GM10248 (cell line): ENCODE measurements at places on chromosomes 6 and 20.

DNA sequence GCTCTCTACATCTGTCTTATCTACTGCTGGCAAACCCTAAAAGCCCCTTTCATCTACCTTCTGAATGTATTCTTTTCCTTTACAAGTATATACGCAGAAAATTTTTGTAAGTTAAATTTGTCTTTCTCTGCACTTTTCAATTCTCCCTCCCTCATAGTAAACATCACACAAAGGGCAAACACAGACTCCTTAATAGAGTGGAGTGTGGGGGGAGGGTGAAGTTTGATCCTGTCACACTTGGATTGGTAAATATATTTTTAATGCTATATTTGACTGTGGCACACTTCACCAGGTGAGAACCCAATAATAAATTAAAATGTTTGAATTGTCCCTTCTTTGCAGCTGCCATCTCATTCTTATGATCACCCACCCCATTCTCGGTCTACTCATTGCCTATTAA, 33.2 kb upstream of the PAQR8 start:
- DNase-seq: no peak

DNA sequence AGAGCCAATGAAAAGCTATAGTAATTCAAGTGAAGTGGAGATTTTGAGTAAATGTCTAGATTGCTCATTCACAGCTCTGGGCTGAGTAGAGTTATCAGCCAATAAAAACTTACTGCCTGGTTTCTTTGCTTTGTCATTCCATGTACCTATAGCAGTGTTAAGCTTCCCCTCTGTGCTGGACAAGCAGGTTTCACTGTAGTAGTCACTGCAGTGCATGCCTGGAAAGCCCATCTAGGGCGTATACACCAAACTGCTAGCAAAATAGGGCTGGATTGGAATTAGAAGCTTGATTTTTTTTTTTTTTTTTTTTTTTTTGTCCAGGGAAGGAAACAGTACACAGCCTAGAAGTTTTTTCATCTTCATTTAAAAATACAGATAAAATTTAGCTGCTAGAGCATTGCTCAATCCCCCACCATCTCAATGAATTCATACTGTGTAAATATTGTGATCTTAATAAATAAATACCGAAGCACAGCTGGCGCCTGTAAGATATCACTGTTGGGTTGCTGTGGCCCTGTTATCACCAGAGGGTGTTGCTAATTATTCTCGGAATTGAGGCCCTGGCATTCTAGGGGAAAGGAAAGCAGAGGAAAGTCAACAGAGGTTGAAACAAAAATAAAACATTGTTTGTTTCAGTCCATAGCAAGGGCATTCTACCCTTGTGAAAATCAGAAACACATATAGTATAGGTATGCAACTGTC, 968.5 kb upstream of the GJE1 start:
- DNase-seq: no peak

GRCh38 chr20:10428008-10428407, 6.0 kb downstream of the MKKS start:
- DNase-seq: no peak

GRCh38 chr6:128276311-128276710, 244.1 kb downstream of the PTPRK start:
- DNase-seq: no peak

DNA sequence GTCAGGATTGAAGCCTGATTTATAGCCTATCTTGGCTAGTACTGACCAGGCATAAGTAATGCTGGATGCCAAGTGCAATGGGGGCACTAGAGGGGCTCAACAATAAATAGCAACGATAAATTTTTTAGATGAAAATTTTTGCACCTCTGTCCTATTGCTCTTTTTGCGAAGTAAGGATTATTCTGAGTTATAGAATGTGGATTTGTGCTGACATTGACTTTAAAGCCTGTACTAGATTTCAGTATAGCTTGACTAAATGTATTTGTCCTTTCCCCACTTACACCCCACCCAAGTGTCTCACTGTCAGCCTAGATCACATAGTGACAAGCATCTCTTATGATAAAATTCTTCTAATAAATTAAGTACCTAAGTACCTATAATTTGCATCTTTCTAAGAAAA, 757.0 kb downstream of the GRIK2 start:
- DNase-seq: no peak

- peak; percentile 60 for DNase-seq
Measured at GRCh38 chr6:33000055-33000454, 9.3 kb downstream of the HLA-DOA start.

DNA sequence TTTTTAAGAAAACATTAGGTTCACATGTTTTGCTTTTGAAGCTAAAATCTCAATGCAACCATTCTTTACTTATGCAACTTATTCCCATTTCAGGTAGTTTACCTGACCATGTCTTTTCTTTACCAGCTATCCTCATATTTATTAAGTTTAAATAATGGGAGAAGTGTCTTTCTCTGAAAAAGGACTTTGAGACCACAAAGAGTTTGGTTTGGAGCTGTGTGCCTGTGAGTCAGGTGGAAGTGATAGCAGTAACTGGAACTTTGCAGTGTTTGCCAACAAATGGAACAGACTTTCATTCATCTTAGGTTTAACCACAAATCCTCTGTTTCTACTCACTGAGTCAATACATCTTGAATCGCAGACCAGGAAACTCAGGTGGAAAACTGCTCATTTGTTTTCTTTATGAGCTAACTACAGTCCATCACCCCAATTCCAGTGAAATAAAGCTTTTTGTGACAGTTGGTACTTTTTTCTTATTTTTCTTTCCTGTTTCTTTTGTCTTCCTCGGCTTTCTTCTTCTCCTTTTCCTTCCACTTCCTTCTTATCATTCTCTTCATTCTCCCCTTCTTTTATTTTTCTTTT, 148.3 kb upstream of the RIN2 start:
- no peak for DNase-seq

- DNase-seq: no peak
Measured at GRCh38 chr6:17966451-17966850, 21.0 kb downstream of the KIF13A start.

DNA sequence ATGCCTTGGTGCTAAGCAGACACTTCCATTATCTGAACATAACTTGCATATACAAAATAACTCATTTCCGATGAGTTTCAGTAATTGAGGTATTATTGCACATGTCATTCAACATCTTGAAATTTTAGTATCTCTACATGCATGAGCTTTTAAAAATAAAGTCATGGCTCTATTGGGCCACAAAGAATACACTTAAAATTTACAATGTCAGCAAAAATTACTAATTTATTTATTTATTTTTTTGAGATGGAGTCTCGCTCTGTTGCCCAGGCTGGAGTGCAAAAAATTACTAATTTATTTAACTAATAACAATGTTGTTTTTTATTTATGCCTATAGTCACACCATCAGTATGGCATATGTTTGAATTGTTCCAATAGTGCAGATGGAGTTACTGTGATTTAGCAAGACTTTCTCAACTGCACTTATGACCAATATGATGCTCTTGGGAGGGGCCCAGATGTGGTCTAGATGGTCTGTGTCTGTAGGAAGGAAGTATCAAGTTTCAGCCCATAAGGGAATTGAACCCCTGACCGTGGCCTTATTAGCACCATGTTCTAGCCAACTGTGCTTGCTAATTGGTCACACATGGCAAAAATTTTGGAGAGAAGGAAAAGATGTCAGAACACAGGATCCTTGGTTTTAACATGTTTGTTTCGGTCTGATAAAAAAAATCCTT, 370.7 kb upstream of the TSHZ2 start:
- DNase-seq: no peak

- DNase-seq: no peak
Measured at GRCh38 chr20:18886756-18887155, 73.2 kb downstream of the SCP2D1 start.

GRCh38 chr6:134810402-134810801, 139.5 kb downstream of the ALDH8A1 start:
- DNase-seq: no peak

DNA sequence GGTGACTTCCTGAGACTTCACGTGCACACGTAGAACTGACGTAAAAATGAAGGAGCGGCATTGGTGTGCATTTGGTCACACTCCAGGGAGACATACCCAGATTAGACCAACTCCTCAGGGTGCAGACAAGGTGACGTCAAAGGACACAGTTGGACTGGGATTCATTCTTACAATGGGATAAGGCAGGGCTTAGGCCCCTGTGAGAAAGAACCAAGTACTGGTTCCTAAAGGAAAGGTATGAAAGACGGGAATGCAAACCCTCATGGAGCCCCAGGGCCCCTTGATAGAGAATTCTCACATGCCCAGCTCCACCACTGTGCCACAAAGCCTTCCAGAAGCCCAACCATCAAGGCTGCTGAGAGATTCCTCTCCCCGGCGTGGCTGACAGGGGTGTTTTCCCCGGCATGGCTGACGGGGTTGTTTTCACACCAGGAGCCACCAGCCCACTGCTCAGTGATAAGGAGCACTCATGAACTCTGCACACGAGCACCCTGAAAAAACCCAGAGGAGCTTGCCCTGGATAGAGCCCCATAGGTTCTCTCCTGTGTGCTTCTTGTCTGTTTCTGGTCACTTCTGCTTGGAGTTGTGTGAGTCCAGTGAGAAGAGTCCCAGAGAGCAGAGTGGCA, 90.1 kb downstream of the CAP2 start:
- no peak for DNase-seq
